ENCODE measurements at places on chromosomes 11 and 22. TPM values are rescaled to one million over a fixed set of nuclear protein-coding genes. Genes with fewer than 3 reads are reported as not detected.

DNA sequence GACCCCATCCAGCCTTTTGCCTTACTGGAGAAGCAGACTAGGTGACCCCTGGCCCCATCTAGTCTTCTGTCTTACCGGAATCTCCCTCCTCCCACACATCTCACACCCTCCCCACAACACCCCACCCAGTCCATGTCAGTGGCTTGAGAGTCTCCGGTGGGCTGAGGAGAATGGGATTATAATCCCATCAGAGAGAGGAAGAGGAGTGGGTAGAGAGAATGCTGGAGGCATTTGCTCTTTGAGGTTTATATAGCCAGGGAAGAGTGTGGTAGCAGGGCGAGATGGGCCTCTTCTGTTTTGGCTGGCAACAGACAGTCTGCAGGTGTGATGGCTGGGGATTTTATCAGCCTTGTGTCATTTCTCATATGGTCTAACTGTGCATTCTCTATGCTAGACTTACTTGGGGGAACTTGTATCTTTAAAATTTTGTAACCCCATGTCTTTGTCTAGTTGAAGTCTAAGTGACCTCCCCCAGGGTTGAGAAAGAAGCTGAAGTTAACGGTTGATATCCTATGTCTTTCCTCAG, 50.3 kb downstream of the GRAMD1B start:
- no peak for DNase-seq

DNA sequence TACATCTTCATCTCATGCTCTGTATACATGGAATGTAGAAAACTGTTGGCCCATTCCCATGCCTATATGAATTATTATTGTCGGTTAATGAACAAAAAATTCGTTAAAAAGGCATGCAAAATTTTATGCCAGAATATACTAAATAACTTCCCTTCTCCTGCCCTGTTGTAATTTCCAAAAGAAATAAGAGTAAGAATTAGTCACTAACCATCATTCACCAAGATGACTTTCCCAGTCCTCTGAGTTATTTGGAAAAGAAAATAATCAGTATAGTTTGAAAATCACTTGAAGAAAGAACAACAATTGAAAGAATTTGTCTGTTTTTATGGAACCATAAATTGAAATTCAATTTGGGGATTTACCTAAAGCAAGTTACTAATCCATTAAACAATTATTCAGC, 1149.1 kb upstream of the RAG2 start:
- no peak for DNase-seq

Gene NCR3LG1
- total RNA-seq, result 2.1 TPM

Gene RAC2
- total RNA-seq, result 18.9 TPM

DNA sequence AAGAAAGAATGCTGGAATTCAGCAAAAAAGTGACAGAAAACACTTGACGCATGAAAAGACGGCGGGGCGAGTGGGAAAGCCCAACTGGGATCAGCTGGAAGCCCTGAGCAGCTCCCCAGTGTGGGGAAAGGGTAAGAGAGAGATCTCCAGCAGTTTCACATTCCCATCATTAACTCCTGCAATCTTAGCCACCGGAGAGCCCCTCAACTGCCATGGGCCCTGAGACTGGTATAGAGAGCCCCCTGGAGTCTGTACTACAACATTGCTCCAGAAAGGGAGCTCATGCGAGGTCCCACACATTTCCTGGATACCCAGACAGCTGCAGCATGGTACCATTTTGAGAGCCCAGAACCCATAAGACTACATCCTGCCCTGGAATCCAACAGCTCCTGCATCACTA, 31.1 kb downstream of the MRGPRX4 start:
- no peak for DNase-seq

DNA sequence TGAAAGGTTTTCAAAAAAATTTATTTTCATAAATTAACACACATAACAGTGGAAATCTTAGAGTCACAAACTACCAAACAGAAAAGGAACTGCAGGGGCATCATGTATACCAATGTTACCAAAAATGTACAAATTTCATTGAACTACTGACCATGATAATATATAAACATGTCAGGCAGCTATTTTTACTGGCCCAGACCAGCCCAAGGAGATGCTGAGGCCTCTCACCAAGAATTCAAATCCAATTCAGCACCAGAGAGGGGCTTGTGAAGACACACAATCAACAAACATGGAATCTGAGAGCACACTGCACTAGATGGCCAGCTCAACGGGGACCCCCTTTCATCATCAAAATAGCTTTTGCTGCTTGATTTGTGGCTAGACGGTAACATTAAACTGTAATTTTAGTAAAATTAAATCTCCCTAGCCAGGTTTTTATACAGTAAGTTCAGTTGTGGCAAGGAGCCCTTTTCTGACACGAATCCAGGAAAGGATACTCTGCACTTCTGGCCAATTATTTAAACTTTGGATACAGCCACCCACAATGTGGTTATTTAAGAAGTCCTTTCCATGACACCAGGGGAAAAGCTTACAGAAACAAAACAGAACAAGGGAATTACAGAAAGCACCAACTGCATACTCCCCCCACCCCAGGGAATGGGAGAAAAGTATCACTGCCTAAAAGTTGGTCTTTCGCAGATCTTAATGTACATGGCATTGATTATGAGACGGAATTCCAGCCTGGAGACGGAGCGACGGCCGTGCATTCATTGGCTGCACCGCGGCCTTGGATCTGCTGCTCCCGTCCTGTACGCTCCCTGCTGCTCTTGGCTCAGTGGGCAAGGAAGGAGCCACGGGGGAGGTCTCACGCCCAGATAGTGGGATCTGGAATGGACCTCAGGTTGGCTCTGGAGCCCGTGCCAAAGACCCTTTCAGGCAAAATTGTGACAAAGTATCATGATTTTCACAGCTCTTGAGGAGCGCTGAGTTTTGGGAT, 19.6 kb upstream of the PISD start:
- no peak for DNase-seq

DNA sequence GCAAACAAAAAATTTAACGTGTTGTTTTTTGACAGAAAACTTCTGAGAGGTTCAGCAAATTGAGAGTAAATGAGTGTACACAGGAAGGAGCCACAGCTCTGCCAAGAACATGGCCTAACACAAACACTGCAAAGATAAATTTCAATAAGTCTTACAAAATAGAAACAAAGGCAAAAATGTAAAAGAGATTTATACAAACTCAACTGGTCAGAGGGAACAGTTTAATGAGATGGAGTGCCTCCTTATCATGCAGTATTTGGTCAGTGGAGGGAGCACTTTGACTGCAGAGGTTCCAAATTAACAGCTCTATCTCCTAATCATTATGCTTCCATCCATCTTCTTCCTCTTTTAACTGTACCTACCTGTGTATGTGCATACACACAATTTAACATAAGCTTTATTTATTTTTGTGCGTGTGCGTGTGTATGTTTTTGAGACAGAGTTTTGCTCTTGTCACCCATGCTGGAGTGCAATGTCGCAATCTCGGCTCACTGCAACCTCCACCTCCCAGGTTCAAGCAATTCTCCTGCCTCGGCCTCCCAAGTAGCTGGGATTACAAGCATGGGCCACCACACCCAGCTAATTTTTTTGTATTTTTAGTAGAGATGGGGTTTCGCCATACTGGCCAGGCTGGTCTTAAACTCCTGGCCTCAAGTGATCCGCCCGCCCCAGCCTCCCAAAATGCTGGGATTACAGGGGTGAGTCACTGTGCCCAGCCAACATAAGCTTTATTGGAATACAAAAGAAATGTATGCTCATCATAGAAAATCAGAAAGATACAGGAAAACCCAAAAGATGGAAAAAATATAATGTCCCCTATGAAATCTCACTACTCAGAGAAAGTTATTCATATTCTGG, 111.9 kb downstream of the MRTFA start:
- DNase-seq, result no peak

Gene TMEM45B
- total RNA-seq, result 0.53 TPM

Gene ANO1
- total RNA-seq, result 3.4 TPM

Gene TP53AIP1
- total RNA-seq, result not detected

DNA sequence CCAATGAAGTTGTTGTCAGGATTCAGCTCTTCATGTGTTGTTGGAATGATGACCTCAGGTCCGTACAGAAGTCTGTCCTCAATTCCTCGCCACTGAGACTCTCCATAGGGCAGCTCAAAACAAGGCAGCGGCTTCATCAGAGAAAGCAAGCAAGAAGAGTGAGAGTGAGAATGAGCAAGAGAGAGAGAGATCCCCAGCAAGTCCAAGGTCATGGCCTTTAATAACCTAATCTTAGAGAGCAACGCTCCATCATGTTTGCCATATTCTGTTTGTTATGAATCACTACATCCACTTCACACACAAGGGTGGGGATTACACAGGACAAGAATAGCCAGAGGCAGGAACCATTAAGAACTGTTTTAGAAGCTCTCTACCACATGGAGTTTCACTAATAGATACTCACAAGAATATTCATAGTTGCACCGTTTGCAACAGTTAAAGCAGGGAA, 23.3 kb upstream of the MMP7 start:
- no peak for DNase-seq

- DNase-seq, result no peak
These were observed 432.7 kb downstream of the TBC1D22A start for GRCh38 chr22:47195156-47195483.

GRCh38 chr22:23215294-23216241, 35.3 kb downstream of the BCR start:
- no peak for DNase-seq

Gene GLYATL2
- total RNA-seq, result 0.27 TPM

DNA sequence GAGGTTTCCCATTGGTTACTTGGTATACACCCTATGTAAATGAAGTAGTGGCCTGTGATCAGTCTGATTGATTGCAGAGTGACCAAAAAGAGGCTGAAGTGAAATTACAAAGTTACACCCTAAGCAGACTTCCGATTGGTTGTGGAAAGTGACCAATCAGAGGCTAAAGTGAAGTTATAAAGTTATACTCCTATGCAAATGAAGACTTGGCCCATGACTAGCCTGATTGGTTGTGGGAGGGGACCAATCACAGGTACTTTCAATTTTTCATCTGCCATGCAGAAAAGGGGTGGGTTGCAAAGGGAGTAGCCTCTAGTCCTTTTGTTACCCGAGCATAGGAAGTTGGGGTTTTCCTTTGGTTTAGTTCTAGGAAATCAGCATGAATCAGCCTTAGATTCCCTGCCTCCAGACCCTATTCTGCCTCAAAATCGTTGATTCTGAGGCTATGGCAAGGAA, 18.1 kb upstream of the CSTF3 start:
- DNase-seq, result no peak

GRCh38 chr22:27302501-27302900, 499.1 kb downstream of the MN1 start:
- DNase-seq, result no peak

GRCh38 chr22:46085828-46086576, 64.3 kb upstream of the PPARA start:
- DNase-seq, result peak; percentile 83

Gene TUB
- total RNA-seq, result 12.9 TPM

GRCh38 chr11:64846998-64847666, 2.7 kb upstream of the CDC42BPG start:
- peak; percentile 97 for DNase-seq

GRCh38 chr11:128042290-128042751, 545.0 kb downstream of the ETS1 start:
- no peak for DNase-seq

- DNase-seq, result no peak
These were observed 206.5 kb downstream of the NELL1 start for GRCh38 chr11:20875889-20876288.

Gene NLRP6
- total RNA-seq, result 0.36 TPM

DNA sequence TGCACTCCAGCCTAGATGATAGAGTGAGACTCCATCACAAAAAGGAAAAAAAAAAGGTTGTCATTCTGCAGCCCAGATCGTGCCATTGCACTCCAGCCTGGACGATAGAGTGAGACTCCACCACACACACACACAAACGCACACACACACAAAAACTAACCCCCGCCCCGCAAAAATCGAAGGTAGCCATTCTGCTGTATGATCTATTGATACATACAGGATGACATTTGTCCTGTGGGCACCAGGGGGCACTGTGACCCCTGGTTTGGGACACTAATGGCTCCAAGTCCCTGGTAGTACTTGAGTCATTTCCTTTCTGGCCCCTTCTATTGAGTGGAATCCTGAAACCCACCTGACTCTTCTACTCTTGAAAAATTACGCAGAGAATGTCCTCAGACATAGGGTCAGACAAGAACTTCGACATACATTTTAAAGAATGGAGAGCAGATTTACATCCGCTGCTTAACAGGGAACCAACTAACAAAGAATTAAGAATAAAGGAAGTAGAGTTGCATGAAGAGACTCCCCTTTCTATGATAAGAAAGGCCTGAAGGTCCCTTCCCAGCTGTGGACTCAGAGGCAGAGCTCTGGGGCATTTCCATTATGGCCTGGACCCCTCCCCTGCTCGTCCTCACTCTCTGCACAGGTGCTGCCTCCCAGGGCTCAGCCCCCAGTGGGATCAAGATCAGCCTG, 35.0 kb upstream of the PRAME start:
- peak; percentile 67 for DNase-seq

Gene SMIM35
- total RNA-seq, result not detected

- peak; percentile 51 for DNase-seq
These were observed 66.0 kb upstream of the PPARA start for GRCh38 chr22:46084376-46084775.

- no peak for DNase-seq
These were observed 172.9 kb upstream of the MPPED2 start for GRCh38 chr11:30758946-30759504.

DNA sequence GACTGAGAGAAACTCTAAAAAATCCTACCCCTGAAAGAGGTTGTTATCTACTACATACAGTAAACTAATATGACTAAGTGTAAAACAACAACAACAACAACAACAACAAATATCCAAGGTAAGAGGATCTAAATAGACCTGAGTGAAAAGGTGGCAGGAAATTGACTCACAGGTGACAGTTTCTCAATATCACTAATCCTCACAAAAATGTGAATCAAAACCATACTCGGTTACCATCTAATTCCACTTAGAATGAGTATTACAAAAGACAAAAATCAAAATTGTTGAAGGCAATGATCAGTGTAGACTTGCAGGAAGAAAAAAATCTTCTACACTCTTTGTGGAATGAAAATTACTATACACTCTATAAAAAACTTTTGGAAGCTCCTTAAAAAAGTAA, 17.5 kb downstream of the RGL4 start:
- DNase-seq, result no peak

GRCh38 chr22:27906241-27906640, 12.8 kb downstream of the PITPNB start:
- DNase-seq, result no peak

DNA sequence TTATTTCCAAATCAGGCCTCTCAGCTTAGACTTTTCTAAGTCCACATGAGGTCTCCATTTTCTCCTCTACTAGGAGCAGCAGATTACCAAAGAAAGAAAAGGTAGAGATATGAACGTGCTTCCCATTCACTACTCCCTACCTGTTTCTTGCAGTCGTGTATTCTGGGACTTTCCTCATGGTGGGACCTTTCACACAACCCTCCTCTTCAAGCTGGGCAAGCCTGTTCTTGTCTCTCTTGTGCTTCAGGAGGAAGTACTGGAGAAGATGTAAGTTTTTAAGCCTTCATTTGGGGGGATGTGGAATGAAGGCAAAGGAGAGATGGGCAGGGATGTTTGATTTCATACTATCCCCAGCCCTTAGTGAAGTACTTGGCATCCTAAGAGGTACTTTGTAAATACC, 128.8 kb upstream of the SESN3 start:
- no peak for DNase-seq

DNA sequence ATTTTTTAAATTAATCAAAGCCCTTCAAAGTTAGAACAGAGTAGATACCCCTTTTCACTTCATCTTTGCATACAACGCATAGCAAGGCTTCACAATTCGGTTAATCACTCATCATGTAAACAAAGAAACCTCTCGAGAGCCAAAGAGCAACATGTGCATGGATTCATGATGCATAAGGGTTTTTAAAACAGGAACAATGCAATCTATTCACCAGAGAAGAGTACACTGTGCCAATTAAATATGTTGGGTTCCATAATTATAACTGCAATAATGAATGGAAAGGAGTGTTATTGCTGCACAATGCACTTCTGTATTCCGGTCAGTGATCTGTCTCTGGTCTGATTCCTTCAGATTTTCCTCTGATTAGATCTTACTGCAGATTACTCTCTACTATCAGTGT, 45.3 kb downstream of the CADM1 start:
- no peak for DNase-seq
